ENCODE measurements at places on chromosomes 13 and 19.

DNA sequence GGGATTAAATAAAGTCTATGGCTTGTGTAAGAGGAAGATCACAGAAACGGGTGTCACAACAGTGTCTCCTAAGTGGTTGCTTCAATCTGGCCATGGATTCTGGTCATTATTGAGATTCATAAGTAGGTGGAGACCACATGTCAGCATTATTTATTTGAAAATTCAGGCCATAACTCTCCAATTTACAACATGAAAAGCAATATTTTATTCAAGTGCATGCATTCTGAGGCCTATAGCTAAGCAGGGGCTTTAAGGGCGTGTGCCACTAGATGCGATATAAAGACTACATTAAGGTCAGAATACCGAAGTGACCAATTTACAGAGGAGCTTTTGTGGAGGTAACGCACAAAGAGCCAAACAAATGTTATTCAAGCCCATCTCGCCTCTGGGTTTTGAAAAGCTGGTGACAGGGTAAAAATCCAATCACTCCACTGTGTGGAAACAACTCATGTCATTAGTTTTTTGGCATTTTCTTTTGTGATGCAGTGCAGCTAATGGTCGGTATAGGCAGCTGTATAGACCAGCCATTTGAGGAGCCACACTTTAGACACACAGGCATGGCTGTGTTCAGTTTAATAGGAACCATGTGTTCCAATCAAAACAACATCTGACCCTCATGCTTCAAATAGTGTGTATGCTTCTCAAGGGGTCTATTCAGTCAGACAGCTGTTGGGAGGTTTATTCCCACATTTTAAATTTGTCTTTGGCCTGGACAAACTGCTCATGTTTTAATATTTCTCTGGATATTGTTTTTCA is 123.7 kb downstream of the KL start:
- no peak for DNase-seq

DNA sequence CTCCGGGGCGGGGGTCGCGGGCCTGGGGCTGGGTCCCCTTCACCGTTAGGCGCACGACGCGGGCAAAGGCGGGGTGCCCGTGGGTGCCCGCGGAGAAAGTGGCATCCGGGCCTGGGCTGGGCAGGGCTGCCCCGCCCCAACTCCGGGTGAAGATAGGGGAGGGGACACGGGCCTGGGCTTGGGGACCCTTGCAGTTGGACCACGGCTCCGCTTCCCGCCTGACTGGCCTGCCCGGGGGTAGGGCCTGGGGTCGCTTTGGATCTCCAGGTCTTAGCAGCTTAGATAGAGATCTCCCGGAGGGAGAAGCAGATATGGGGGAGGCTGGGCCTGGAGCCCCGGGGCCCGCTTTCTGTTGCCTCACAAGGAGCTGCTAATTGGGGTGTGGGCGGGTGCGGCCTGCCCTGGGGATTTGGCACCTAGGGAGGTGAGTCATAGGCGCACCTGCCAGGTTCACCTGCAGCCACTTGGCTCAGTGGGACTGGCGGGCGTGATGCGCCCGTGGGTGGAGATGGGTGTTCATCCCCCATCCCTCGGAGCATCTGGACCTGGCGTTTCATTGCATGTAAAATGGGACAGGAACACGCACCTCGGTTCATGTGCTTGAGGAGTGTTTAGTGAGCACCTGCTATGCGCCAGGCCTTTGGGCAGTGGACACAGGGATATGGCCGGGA is 585 bp downstream of the MAP1S start:
- DNase-seq: peak; percentile 16

- no peak for DNase-seq
Measured at GRCh38 chr13:41345914-41346589, 35.0 kb downstream of the NAA16 start.

DNA sequence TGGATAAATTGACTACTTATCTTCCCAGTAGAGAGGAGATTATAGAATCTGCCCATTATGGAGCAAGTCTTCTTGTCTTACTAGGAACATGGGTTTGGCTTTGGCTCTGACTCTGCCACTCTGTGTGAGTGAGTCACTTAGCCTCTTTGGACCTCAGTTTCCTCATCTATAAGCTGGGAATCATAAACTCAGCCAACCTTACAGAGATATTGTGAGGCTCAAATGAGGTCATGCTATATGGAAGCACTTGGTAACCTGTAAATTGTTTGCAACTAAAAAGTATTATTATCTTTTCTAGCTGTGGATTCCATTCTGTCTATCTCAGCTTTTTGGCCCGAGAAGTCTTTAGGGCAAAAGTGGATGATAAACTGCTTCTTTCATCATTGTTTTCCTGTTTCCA is 186.8 kb upstream of the TSC22D1 start:
- no peak for DNase-seq

- no peak for DNase-seq
Measured at GRCh38 chr13:66468656-66469055, 761.5 kb downstream of the PCDH9 start.

GRCh38 chr13:43469791-43470190 is 317.0 kb downstream of the ENOX1 start:
- DNase-seq: no peak

GRCh38 chr19:21947775-21948174 is 63.0 kb downstream of the ZNF208 start:
- no peak for DNase-seq

DNA sequence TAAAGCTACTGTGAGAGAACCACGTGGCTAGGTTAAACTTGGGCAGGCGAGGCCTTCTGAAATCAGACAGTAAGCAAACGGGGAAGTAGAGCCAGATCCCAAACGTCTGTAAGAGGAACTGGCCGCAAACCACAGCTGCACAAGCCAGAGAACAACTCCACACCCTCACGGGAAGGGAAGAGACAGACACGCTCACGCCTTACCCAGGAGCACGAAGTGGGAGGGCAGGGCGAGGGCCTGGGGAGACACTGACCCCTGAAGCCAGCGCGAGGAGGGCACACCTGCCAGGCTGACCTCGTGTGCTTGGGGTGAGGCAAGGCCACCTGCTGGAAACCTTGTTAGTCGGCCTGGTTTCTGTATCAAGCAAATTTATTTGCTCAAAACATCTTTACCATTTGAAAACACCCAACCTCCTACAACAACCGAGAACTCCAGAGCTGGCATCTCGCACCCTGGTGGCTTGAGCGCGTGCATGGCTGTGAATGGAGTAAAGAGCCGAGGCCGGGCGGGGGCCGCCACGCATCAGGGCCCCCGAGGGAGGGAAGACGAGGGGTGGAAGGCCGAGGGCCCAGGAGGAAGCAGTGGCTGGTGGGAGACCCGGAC is 7.3 kb downstream of the POLR2E start:
- DNase-seq: no peak

DNA sequence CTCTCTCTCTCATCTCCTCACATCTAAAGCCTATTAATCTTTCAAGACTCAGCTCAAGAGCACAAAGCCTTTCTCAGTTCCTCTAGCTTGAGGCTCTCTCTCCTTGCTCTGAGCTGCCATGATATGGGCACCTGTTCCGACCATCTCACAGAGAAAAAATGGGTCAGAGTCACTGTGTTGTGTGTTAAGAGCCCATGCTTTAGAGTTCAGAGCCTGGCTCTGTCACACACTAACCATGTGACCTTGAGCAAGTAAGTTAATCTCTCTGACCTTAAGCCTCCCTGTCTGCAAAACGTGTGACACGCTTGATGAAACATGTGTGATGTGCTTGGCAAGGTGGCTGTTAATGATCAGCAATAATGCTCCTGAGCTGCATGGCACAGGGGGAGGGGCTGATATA is 245.2 kb downstream of the DLEU7 start:
- no peak for DNase-seq

DNA sequence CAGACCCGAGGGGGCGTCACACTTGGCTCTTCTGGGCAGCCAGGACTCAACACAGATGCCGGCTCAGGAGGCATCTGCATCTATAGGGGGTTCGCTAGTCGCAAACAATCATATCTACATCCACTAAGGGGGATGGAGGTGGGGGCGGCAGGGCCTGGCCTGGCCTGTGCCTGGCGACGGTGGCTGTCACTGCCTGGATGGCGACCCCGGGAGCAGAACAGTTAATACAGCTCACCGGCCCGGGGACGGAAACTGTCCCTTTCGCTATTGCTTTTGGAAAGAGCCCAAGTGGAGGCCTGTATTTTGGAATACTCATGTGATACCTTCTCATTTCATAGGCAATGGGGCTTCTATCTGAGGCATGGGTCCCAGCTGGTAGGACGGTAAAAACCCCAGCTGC is 17.7 kb downstream of the SGTA start:
- DNase-seq: no peak

GRCh38 chr13:24184882-24185281 is 24.4 kb downstream of the SPATA13 start:
- DNase-seq: no peak

DNA sequence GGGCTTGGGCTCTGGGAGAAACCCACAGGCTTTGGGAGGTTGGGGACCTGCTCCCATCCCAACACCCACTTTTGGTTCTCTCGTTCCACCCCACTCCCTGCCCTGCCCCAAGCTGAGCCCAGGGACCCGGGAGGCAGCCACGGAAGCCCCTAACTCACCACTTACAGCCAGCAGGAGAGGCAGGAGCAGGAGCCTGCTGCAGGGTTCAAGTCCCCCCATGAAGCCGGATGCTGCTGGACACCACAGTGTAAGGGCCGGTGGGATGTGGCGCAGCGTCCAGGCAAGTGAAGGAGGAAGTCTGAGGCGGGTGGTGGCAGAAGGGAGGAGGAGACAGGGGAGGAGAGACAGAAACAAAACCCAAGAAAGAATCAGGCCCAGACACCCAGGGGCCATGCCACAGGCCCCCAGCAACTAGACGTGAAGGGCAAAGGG is at the start of gene TYROBP:
TYROBP (minus strand) TSS at position 286 of the 432 bp plus-strand sequence; CDS start at position 219, 67 bp downstream.
- no peak for DNase-seq

DNA sequence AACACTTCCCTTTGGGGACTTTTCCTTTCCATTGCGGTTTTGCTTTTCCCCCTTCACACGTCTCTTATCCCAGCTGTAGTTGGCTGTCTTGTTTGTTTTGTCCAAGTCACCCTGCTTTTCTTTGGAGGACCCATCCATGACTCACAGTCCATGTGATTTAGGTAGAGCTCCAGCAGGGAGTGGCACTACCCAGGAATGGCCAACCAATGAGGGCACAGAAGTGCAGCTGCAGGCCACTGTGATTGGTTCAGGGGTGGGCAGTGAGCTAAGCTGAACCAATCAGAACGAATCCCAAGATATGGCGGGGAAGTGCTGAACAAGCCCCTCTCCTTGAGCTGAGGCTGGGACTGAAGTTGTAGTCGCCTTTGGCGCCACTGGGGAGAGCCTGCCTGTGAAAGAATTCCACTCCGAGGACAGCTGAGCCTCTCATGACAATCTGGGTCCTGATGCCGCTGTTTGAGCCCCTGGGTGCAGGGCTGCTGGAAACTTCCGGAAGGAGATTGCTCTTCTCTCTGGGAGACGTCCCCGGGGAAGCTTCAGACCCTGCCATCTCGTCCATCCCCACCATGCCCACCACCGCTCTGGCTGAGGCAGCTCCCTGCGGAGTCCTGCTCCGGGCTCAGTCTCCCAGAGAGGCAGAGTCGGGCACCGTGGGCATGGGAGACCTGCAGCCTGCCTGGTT is 62.9 kb upstream of the URI1 start:
- peak; percentile 91 for DNase-seq

- no peak for DNase-seq
Measured at GRCh38 chr19:1261538-1261797, 7.7 kb upstream of the CIRBP start.

GRCh38 chr13:95553581-95554385 is 1.3 kb downstream of the CLDN10 start:
- peak; percentile 22 for DNase-seq

DNA sequence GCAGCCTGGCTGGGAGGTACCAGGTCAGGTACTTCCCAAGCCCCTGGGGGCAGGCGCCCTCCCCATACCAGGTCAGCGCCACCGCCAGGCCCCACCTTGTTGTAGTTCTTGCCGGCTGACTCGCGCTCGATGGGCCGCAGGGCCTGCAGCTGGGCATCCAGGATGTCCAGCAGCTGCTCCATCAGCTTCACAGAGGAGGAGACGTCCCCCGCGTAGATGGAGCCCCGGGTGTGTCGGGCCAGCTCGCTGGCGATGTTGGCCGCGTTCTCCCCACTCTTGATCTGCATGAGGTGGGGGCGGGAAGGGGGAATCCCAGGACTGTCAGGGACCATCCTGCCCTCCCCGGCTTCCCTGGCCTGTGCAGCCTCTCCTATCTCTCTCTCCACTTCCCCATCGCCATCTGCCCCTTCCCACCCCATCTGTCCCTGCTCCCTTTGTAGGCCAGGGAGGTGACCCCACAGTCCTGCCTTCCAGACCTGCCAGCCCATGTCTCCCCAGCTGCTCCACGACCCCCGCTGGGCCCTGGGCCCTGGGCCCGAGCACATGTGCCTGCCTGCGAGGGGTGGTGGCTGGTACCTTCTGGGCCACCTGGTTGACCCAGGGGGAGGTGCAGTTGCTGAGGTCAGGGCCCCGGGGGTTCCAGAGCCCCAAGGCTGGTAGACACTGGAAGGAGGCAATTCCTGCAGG is 23.8 kb upstream of the ASF1B start:
- DNase-seq: no peak

DNA sequence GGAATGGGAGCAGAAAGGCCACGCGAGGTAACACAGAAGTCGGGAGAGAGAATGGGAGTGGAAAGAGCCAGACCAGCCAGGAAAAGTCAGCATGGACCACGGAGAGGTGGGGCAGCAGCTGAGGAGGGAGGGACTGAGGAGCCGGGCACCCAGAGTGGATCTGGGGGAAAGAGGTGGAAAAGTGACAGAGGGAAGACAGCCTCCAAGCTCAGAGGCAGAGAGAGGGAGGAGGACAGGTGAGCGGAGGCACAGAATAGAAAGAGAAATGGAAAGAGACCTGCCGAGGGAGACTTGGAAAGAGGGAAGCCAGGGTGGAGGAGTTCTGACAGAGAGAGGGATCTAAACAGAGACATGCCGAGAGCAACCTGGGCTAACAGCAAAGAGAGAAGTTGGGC is 1.6 kb downstream of the GRIK5 start:
- no peak for DNase-seq

GRCh38 chr13:109000207-109000606 is 370.8 kb downstream of the MYO16 start:
- no peak for DNase-seq

DNA sequence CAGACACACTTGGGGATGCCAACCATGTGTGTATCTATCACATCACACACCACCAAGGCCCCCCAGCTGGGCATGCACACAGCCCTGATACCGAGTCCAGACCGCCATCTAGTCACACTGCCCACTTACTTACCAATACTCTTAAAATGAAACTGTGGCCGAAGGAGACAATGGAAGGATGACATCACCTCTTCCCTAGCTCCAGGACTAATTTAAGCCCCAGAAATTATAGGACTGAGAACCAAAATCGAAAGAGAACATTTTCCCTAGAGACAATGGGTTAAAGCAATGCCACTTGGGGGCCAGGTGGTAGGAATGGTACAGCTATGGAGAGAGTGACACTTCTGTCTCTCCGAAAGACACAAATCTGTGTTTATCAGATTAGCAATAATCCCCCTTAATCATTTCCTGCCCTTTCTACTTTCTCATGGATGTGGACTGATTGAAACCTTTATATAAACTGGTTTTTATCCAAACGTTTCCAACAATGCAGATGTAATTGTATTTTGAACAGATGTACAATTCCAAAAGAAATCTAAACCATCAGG is 663 bp upstream of the GGACT start:
- no peak for DNase-seq

DNA sequence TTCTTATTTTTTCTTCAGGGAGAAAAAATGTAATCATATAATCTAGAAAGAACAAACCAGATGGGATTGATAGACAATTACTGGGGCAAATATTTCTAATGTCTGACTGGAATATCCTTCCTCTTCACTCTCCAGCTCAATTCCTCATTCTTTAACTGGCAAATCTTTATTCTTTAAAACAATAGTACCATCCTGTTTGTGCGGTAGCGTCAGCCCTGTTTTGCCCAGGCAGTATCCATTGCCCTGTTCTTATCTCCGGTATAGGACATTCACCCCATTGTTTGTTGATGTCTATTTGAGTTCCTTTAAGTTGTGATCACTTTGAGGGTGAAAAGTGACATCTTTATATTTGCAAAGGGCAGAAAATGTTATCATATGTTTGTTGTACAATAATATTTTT is 185.4 kb downstream of the POSTN start:
- no peak for DNase-seq

Measured in AG20443 (cell line).